ENCODE measurements at places on chromosomes 4 and X.
A peak's percentile ranks its signal among the peaks of the same experiment; 100 is the strongest.

DNA sequence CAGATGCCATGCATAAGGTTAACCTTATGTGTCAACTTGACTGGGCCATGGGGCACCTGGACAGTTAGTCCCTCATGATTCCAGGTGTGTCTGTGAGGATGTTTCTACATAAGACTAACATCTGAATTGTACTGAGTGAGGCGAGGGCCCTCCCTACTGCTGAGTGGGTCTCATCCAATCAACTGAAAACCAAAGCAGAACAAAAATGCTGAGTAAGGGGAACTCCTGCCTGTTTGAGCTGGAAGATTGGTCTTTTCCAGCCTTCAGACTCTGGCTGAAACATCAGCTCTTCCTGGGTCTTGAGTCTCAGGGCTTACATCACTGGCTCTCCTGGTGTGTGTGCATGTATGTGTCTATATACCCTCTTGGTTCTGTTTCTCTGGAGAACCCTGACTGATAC is 13.8 kb downstream of the NELFA start:
- DNase-seq, result no peak

GRCh38 chr4:118927974-118928373 is 39.3 kb downstream of the SYNPO2 start:
- no peak for DNase-seq

DNA sequence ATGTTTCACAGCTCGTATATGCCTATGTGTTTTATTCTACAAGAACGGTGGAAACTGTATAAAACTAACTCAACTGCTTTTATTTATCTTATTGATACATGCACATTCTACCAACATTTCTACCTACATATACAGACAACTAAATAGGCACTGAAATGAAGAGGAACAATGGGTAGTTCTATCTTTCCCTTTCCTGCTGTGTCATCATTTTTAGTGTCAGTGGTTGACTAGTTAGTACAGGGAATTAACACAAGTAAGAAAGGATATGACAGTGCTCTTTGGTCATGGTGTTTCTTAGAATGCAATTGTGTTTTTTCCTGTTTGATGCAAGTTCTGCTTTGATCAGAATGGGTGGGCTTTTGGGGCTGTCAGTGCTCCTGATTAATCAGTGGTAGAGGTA is 293.8 kb upstream of the CTSO start:
- no peak for DNase-seq

DNA sequence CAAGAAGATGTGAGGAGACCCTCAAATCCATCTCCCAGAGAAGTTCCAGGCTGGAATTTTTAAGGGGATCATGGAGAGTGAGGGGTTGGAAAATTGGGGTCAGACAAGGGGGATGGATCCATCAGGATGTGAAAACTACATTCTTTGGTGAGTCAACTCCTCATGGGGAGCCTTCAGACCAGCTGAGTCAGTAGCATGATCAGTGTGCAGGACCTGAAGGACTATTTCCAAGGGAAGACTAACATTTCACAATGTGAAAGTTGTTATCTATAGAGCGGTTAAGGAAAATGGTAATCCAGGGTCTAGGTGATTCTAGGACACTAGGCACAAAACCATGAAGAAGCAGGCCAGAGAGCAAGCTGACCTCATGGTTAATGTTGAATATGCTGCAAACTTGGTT is 38.6 kb upstream of the CEP135 start:
- DNase-seq, result no peak

DNA sequence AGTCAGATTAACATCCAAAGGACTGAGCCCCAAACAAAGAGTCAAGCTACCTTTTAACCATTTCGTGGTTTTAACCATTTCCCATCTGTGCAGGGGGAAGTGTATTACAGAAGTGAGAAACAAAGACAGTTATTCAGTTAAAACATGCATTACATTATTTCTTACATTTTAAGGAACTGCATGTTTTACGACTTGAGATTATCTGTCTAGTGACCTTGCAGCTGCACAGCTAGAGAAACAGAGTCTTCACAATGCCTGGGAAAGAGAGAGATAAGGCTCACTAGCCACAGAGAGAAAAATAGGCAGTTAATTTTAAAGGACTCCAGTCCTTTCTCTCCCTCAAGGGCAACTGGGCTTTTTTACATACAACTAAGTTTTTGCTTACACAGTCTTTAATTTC is 48.7 kb upstream of the KLHL4 start:
- DNase-seq, result no peak

GRCh38 chr4:123696687-123697086 is 300.1 kb downstream of the SPRY1 start:
- no peak for DNase-seq

DNA sequence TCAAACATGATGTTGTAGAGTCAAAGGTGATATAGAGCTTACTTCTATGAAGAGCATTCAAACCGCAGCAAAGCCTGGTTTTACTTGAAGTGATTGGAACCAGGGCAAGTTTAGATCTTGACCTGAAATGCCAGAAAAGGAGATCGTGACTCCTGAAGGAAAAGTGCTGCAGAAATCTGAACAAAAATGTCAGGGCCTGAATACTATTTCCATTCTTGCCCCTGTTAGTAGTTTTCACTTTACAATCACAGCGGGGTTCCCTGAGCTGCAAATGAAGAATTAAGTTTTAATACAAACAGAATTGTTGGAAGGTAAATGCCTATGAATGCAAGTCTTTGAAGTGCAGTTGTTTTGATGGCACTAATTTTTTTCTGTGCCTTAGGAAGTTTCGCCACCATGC is 4.1 kb downstream of the SLIT2 start:
- no peak for DNase-seq

GRCh38 chr4:77996076-77996475 is 61.0 kb upstream of the FRAS1 start:
- DNase-seq, result no peak

DNA sequence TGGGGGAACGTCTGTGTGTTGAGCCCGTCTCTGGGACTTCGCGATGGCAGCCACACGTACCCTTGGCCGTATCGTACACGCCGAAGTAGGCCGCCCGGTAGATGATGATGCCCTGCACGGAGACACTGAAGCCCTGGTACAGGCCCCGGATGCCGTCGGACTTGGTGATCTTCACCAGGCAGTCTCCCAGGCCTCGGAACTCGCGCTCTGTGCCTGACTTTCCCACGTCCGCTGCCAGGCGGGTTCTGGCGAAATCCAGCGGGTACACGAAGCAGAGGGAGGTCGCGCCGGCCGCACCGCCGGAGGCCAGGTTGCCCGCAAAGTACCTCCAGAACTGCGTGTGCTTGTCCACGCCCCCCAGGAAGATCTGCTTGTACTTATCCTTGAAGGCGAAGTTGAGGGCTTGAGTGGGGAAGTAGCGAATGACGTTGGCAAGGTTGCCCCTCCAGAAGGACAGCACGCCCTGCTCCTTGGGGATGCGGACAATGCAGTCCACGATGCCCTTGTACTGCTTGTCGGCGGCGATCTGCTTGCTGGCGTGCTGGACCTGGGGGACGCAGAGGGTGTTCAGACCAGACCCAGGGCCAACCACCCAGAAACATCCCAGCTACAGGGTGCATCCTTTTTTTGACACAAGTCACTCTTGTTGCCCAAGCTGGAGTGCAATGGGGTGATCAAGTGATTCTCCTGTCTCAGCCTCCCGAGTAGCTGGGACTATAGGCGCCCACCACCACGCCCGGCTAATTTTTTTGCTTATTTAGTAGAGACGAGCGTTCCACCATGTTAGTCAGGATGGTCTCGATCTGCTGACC is 2.5 kb downstream of the SLC25A6 start:
- no peak for DNase-seq

DNA sequence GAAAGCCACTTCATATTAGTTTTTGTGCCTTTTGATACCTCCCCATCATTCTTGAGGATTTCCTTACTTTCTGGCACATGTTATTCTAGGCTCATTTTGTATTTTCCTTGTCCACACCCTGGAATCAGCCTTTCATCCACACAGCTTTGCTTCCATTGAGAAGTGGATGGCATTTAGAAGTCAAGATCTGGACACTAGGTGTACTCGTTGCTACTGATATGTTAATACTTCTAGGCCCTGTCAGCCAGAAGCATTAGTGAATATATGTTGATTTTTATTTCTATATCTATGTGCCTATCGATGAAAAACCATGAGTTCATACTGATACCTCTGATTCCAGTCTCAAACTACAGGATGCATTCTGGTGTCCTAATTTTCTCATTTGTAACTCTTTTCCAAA is 73.2 kb downstream of the ARHGAP24 start:
- no peak for DNase-seq

GRCh38 chrX:9597361-9598035 is 132.6 kb downstream of the TBL1X start:
- no peak for DNase-seq

- DNase-seq, result no peak
These were observed 48.5 kb upstream of the CLCN4 start for GRCh38 chrX:10108288-10108687.

GRCh38 chrX:123432361-123433150 is 248.5 kb downstream of the GRIA3 start:
- no peak for DNase-seq

DNA sequence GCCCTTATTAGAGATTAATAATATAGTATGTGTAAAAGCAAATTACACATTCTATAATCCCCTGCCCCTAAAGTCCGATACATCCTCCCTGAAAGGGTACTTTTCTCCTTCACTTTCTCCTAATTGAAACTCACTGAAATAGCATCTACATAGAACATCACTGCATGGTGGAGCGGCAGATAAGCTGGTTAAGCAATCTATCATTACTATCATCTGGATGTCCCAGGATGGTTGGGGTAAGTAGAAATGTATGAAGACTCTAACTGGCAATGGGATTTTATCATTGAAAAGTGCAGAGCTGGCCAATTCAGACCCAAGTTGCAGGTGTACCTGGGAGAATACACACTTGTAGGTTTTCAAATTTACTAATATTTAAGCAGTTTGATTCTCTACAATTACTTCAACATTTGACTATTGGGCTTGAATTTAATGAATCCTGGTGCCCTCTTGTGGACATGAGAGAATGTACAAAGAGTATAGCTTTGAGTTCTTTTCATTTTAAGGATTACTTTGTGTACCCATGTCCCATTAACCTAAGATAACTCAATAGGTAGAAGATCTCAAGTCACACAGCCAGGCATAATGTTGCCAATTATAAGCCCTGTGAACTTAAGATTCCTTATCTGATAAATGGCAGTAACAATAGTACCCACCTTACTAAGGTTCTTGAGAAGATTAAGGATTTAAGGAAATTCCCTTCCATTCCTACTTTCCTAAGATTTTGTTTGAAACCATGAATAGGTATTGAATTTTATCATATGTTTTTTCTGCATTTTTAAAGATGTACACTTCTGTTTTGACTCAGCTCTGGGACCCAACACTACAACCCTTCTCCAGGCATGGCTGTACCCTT is 69.8 kb downstream of the SHROOM3 start:
- DNase-seq, result no peak

- peak; percentile 71 for DNase-seq
These were observed 509.6 kb upstream of the DIPK2B start for GRCh38 chrX:45710081-45710801.

- DNase-seq, result no peak
These were observed 7.4 kb downstream of the H2BW2 start for GRCh38 chrX:104047171-104047570.

GRCh38 chr4:73772363-73772762 is 32.0 kb downstream of the CXCL8 start:
- DNase-seq, result no peak

DNA sequence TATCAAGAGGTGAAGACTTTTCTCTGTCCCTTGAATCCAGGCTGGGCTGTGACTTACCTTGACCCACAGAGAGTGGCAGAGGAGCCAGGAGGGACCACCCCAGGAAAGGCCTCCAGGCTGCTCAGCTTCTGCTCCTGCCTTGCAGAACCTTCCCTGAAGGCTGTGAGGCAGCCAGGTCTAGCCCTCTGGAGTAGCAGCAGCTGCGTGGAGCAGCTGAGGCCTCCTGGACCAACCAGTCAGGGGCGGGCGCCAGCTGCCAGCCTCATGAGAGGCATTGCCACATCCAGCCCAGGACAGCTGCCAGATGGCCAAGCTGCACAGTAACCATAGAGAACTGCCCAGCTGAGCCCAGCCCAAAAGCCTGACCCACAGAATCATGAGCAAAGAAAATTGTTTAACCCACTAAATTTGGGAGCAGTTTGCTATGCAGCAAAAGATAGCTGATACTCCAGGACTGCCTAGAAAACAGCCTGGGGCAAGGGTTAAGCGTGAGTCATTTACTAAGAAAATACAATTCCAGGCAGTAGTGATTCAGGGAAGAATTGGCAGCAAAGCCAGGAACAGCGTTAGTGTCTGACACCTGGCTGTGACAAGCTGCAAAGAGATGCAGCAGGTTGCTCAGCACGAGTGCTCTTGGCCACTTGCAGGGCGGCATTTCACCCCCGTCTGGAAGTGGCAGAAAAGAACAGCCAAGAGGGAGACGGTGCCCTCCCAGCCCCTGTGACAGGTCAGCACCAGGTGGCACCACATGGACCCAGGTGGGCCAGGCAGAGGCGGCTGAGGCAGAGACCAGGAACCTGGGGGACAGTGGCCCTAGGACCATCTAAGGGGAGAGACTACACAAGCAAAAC is 14.7 kb upstream of the PDE6B start:
- DNase-seq, result peak; percentile 38

DNA sequence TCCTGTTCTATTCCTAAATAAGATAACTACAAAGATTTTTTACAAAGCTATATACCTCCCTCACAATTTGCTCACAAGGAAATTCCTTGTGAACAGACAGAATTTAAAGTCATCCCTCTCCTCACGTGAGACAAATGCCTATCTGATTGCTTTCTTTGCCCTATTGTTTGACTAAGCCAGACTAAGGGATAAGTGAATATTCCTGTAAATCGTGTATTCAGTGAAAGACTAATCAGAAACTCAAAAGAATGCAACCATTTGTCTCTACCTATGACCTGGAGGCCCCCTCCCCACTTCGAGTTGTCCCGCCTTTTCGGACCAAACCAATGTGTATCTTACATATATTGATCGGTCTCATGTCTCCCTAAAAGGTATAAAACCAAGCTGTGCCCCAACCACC is 15.3 kb upstream of the ZBTB33 start:
- DNase-seq, result no peak

GRCh38 chrX:1727531-1728027 is 112.7 kb downstream of the ASMT start:
- no peak for DNase-seq

DNA sequence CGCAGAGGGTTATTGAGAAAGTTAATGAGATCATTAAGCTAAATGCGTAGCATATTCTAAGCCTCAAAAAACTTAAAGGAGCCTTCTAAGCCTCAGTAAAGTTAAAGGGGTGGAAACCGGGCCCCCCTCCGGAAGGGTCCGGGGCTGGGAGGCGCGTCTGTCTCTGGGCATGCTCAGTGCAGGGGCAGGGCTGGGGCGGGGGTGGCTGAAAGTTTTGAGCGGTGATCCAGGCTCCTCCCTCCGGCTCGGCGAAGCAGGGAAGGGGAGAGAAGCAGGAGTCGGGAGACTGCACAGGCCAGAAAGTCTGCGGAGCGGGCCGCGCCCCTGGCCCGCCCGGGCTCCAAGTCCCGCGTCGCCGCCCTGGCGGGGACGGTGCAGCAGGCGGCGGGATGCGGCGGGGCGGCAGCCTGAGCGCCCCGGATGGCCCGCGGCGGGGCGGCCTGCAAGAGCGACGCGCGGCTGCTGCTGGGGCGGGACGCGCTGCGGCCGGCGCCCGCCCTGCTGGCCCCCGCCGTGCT is at the start of gene EVC:
Gene EVC, plus strand, starts transcription at position 241 of the 518 bp plus-strand sequence. Its CDS starts 180 bp downstream, at position 421.
- no peak for DNase-seq
